Brain pericyte (primary cell): ENCODE measurements at places on chromosomes 5 and 9.

DNA sequence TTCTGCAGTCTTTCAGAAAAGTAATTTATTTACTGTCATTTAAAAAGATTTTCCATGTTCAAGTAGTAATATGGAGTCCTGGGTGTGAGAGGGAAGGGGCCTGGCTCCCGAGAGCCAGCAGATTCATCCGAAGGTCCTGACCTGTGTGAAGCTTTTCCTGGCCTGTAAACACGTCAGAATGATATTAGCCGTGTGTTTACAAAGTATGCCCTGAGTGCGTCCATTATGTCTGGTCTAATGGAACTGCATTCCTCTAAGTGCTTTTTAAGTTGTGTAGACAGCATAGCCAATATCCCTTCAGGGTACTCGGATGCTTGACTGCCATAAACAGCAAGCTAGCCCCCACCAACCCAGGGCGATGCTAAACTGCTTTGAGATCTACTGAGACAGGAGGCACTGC is 495.2 kb downstream of the AGTPBP1 start:
- no peak for DNase-seq

GRCh38 chr5:107056278-107056677 is 614.5 kb downstream of the EFNA5 start:
- DNase-seq = no peak

DNA sequence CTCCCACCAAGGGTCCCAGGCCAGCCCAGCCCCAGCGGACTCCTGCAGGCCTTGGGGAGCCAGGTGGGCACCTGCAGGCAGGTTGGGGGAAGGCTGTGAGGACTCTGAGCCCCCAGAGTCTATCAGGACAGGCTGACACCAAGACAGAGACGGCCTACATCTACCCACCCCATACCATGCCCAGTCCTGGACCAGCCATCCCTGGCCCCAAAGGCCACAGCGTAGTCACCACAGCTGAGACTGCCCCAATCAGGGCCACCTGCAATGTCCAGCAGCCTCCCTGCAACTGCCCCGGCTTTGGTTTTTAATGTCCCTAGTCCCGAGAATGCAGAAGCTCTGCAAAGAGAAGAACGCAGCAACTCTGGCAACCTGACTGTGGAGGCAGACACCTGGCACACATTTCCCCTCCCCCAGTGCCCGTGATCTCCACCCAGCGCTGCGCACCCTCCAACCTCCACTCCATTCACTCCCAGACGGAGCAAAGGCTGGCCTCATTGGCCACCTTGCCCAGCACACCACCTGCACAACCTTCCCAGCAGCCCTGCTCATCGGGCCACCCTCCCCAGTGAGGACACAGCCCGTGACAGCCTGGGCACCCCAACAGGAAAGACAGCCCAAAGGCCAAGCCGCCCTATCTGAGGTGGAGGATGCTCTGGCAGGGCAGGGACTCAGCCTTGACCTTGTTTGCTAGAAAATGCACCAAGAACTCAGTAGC is 14.9 kb downstream of the ADAMTS2 start:
- no peak for DNase-seq

- DNase-seq = no peak
Measured at GRCh38 chr9:133428617-133429101, 6.5 kb downstream of the ADAMTS13 start.

DNA sequence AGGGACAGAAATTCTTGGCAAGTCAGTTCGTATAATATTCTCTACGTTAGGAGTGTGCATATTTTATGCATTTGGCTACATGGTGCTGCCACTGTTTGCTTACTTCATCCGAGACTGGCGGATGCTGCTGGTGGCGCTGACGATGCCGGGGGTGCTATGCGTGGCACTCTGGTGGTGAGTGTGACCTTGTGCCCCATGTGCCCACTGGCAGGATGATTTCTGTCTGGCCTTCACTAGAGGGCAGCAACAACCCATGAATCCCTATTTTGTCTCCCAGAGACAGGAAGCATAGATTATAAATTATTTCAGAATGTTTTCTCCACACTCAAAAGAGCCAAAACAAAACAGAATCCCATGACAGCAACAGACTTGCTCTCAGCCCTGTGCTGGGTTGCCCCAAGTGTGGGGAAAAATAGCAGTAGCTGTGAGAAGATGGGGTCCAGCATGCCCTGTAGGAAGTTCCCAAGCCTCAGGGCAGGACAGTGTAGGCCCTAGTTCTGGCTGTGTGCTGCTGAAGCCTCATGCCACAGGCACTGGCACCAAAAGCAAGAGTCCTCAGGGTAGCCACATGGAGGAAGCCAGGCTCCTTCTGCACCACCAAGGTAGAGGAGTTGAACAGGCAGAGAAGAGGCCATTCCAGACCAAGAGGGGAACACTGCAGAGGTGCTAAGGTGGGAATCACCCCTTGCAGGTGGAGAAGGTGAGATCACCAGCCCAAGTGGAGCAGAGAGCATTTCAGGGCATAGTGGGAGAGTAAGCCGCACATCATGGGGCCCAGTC is 16.0 kb downstream of the SLC22A5 start:
- DNase-seq = no peak

DNA sequence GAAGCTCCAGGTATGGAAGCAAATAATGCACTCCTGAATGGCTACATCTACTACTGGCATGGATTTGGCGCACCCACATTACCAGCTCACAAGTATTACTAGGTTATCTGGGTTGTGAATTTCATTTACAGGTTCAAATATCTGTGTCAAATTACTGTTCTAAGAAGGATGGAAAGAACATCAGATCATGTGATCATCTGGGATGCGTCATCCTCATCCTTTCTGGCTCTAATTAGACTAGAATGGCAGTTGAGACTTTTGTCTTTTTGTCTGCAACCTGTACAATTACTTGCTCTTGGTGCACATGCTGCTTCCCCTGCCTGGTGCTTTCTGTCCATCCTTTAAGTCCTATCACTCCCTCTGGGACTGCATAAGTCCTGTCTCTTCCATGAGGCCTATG is 64.1 kb downstream of the PJA2 start:
- no peak for DNase-seq

DNA sequence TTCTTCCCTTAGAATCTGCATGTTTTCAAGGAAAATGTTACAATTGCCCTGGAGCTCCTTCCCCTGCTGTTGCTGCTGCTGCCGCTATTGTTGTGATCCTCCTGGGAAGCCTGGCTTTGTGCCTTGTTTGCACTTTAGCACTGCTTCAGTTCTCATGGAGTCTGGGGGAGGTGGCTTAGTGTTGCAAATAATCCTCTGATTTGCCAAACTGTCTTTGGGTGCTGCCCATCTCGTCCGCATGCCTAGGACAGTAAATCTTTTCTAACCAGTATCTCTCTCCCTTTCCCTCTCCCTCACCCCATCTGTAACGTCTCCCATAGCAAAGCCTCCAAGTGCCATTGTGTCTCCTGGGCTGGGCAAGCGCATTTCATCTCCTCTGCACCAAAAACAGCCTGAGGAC is 30.3 kb downstream of the FAM240B start:
- peak; percentile 67 for DNase-seq

GRCh38 chr5:152995214-152995725 is 495.2 kb upstream of the GRIA1 start:
- no peak for DNase-seq

DNA sequence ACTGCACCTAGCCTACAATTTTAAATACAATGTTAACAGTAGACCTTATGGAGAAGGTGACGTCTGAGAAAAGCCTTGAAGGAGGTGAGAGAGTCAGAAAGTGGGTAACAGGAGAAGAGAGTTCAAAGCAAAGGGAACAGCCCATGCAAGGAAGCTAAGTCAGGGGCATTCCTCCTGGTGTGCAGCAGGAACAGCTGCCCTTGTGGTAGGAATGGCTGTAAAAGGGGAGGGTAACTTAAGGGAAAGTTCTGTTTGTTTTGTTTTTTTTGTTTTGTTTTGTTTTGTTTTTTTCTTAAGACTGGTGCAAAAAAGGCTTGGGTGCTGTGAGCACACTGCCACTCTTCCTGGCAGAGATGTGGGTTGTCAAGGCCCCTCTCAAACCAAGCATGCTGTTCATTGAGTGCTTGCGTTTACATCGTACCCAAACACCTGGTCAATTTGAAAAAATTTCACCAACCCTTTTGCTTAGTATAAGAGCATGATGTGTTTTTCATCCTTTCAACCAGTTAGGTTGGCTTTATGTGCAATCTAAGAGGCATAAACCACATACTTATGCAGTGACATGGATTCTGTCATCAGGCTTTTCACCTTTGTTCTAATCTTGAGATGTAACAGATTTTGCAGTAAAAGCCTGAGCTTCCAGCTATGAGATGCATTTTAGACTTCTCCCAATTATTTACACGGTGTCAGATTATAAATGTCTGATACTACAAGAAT is 279.7 kb downstream of the GLIS3 start:
- DNase-seq = no peak

DNA sequence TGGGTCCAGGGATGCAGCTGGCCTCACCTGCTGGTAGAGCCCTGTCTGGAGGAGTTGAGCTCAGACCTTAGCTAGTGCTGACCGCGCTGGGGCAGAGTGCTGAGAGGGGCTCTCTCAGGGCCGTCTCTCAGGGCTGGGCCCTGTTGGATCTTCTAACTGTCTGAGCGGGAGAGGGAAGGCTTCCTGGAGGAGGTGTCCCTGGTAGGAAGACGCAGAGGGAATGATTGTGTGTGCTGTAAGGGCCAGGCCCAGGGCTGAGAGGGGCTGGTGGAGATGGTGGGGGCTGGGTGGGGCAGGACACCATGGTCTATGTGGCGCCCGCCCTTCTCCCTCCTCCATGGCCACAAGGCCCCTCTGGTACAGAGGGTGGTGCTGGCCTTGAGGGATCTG is 55.0 kb downstream of the RXRA start:
- no peak for DNase-seq

DNA sequence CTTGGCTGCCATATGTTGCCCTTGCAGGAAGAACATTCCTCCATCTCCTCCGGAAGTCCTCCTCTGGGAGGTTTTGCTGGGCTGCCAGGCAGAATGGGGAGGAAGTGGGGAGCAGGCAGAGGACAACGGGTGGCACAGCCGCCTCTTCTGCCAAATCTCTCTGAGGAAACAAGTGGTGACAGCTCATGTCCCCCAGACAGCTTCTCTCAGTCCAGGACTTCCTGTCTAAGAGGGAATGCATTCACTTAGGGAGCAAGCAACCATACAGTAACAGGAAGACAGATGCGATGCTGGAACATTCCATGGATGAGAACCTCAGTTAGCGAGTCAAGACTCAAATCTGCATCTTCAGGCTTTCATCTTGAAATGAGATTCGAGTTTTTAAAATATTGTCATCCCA is 701.0 kb downstream of the SEMA5A start:
- no peak for DNase-seq

- no peak for DNase-seq
Measured at GRCh38 chr5:10662083-10662482, 98.2 kb downstream of the ANKRD33B start.

DNA sequence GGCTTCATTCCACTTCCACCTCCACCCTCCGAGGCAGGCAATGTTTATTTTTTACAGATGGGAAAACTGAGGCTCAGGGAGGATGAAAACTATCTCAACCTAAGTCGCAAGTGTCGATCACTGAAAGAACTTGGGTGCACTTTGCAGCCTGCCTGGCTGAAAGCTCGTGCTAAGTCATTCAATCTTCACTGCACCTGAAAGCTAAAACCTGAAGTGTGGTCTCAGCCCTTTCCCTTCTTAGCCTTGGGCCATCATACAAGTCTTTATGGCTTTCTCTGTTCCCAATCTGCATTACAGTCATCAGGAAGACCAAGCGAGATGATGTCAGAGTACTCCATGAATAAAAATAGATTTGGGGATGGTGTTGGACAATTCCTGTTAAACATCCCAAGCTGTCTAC is 1.0 kb upstream of the TNFSF8 start:
- no peak for DNase-seq

DNA sequence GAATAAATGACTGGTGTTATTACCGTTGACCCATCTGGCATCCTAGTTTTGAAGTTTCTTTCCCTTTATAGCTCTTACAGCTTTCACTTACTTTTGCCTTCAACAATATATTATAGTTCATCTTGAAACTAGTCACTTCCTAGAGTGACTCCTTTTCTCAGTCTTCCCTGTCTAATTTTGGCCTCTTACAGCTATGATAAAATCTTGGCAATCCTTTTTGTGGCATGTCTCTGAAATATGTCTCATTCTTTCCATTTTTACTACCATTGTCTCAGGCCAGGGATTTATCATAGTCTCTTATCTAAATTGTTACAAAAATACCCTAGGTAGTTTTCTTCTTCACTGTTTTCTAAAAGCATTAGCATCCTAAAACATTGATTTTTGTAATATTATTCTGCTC is 621.3 kb upstream of the ZNF608 start:
- no peak for DNase-seq

DNA sequence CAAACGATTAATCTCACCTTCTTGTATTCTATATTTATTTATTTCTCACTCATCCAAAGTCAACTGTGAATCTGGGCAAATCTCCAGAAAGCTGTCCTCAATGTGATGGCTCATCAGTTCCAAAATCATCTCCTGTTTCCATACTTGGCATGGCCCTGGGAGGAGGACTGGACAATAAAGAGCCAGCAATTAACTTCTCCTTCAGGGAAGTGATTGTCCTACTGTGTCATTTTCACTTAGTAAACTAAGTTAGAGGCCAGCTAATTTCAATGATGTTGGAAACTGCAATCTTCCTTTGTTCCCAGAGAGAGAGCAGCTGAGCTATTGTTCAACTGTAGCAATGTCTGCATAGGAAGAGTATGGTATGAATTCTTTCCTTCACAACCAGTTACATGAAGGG is 17.5 kb downstream of the CDH12 start:
- DNase-seq = no peak

- no peak for DNase-seq
Measured at GRCh38 chr5:143657647-143658285, 154.2 kb upstream of the HMHB1 start.

DNA sequence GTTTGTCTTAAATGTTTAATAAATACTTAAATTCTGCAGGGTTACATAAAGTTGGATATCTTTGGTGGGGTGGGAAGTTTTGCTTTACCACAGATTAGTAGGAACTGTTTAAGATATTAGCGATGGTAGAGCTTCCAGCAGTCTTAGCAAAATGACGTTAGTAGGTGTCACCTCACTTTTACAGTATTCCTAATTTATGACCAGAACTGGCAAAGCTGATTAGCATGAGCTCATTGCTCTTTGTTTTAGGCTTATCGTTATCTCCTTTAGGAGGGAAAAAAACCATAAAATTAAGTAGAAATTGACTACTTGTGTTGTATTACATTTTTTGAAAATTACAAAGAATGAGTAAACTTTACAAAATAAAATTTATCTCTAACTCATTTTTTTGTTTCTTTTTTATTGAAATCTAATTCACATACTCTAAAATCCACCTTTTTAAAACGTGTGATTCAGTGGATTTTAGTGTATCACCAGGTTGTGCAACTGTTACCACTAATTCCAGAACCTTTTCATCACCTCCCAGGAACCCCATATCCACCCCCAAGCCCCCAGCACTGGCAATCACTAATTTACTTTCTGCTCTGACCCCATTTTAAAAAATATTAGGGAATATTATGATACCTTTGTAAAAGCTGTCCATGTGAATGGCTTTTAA is 129.5 kb downstream of the TRIO start:
- no peak for DNase-seq

GRCh38 chr9:7089406-7090193 is 331.8 kb downstream of the KDM4C start:
- no peak for DNase-seq

GRCh38 chr9:105278751-105279150 is 34.3 kb downstream of the SLC44A1 start:
- DNase-seq = no peak

GRCh38 chr5:80151890-80152289 is 104.0 kb downstream of the SERINC5 start:
- DNase-seq = no peak

GRCh38 chr9:134229466-134230091 is 65.2 kb upstream of the RNU6ATAC start:
- DNase-seq = no peak

- DNase-seq = no peak
Measured at GRCh38 chr5:157236423-157236822, 29.5 kb upstream of the CYFIP2 start.
